ENCODE measurements at places on chromosomes 11 and 22.

DNA sequence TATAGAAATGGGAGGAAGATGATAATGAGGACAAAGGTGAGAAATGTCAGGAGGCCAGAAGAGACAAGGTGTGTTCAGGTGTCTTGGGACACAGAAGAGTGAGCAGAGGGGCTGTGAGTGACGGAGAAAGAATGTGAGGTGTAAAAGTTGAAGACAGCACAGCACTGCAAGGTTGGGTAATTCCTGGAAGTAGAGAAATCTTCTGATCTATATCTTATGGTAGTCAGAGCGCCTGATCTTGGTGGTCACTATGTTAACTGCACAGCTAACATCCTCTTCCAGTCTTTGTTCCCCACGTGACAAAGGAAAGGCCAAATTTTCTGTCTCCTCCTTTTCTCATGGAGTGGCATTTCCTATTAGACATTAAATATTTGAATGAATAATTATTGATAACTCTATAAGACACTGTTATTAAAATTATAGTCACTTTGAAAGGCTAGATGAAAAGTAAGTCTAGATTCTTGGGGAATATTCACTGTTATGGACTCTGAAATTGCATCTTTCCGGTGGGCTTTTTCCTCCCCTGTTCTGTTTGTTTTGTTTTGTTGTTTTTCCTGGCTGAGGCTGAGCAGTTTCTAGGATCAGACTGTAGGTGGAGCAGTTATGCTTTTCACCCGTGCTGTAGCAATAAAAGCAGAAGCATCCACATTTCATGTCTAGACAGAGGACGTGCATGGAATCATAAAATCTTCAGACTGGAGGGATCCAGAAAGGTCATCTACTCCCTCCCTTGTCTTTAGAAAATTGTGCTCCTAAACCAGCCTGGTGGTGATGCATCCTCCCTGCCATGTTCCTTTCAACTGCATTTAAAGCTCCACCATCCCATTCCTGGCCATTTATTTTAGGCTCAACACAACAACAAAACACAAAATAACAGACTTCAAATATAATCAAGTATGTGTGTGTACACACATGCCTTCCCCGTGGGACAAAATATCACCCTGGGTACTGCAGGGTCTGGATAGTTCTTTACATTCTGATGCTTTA, 26.6 kb downstream of the SC5D start:
- DNase-seq, result no peak

GRCh38 chr11:118334745-118335144, 7.8 kb downstream of the CD3D start:
- DNase-seq, result no peak

DNA sequence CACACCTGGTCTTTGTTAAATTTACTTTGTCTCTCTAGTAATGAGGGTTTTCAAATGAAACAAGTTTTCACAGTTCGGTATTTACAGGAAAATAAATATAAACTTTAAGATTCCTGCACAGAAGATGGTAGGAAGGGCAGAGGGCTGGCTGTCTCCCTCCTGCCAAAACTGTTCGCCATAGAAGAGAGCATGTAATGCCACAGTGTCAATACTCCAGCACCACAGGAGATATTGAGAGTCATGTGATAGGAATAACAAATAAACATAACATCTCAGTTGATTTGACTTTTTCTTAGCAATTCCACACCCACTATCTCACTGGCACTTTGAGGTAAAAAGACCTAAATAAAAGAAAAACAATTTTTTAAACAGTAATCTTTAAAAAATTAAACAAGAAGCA, 100.9 kb downstream of the MRTFA start:
- DNase-seq, result no peak

DNA sequence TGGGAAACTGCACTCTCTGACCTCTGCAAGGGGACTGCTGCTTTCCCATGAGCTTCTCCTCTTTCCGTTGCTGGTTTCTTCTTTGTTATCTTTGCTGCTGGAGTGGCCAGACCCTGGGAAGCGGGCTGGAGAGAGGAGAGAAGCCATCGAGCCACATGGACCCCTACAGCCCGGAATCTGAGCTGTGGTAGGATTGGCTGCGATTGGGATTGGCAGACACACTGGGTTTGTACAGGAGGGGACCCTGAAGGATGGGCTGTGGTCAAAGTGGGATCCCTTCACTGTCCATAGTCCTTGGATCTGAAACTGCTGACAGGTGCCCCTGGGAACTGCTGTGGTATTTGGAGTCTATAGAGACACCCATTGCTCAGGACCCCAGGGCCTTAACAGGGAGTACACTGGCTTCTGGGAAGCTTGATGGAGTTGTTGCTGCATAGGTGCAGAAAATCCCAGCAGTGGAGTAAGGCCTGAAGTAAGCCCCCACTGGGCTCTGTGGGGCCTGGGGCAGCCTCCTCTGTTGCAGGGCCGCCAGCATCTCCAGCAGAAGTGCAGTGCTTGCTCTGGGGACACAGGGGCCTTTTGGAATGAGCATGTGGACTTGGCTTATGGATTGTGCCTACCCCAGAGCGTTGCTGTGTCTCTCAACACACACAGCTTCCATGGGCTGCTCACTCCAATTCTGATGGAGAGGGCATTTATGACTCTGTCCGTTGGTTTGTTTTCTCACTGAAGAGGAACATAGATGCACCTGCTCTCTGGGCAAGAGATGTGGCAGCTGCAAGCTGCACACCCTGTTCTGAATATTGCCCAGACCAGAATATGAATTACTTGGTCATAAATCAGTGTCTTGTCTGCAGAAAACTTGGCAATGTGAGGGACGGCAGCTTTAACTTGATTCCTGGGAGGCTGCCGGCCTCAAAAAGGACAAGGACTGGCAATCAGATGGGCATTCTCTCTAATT, 32.0 kb downstream of the BCR start:
- DNase-seq, result no peak

DNA sequence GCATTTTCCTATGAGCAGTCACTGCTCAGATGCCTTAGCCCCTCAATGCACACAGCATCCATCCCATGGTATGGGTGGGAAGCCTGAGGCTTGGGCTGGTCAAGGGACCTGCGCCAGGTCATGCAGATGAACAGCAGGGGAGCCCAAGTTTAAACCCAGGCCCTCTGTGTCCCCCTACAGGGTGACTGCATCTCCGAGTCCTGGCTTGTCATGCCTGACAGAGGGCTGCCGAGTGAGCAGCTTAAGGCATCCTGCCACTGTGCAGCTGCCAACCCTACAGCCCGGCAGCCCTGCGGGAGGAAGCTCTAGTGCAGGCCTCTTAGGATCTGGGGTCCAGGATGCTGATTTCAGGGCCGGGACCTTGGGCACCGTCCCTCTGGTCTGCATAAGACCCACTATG, 10.0 kb downstream of the IL2RB start:
- DNase-seq, result no peak

- no peak for DNase-seq
Observed at GRCh38 chr22:20101638-20102037, 14.3 kb upstream of the RANBP1 start.

GRCh38 chr11:79236541-79236971, 204.3 kb downstream of the TENM4 start:
- no peak for DNase-seq

- DNase-seq, result no peak
Observed at GRCh38 chr11:3905080-3905953, 49.9 kb downstream of the STIM1 start.

- DNase-seq, result no peak
Observed at GRCh38 chr11:113932788-113933187, 28.2 kb downstream of the HTR3B start.

DNA sequence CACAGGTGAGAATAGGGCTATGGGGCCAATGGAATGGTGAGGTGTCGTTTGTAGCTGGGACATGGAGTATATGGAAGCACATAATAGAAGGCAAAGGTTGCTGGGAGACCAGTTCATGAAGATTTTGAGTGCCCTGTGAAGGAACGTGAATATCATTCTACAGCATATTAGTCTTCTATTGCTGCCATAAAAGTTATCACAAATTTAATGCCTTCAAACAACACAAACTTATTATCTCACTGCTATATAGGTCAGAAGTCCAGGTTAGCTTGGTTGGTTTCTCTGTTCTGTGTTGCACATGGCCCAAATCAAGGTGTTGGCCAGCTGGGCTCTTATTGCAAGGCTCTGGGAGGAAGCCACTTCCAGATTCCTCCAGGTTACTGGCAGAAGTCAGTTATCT, 110.6 kb downstream of the SYN3 start:
- DNase-seq, result no peak

GRCh38 chr11:69686452-69686851, 11.3 kb upstream of the LTO1 start:
- DNase-seq, result no peak

DNA sequence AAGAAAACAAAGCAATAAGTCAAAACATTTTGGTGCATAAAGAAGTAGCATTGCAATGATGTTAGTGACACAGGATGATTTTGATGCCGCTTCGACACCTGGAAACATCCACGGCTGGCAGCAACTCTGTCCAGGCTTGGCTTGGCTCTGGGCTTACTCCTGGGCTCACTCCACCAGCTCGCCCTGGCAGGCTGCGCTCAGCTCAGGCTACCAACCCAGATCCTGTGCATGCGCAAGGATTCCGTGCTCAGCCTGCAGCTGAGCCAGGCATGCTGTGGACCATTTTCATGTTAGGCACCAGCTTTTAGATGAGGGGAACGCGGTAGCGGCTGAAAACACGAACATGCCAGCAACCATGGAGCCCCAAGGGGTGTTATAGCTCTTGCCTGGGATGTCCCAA, 66.0 kb downstream of the SLC25A17 start:
- DNase-seq, result no peak

DNA sequence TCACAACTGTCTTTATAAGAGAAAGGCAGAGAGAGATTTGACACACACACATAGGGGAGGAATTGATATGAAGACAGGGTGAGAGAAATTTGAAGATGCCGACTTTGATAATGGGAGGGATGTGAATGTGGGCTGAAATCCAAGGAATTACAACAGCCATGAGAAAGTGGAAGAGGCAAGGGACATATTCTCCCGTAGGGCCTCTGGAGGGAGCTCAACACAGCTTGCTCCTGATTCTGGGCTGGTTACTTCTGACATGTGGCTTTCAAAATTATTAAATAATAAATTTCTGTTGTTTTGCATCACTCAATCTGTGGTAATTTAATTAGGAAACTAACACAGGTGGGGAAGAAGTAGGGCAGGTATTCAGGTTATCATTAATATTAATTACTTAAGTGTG, 282.9 kb downstream of the LUZP2 start:
- no peak for DNase-seq
